ENCODE measurements at places on chromosomes 1 and 21.

GRCh38 chr1:103583887-103584286 is 12.5 kb downstream of the AMY2B start:
- no peak for DNase-seq

DNA sequence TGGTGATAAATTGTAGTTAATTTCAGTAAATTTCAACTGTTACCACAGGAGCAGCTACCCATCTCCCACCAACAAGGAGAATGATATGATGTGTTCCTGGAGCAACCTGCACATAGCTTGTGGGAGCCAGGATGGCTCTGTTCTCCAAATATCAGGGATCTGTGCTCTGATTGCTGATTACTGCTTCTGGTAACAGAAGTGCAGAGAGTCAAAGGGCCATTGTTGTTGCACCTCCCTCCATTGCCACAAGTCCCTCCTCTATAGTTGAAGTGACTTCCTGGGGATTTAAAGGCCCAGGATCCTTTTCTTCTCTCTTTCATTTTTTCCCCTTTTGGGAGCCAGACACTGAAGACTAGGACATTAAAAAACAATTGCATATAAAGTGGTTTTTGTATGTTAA is 51.6 kb upstream of the HPDL start:
- DNase-seq = no peak

GRCh38 chr1:150561254-150561973 is 12.2 kb downstream of the ADAMTSL4 start:
- DNase-seq = no peak

GRCh38 chr1:79422726-79423125 is 416.2 kb upstream of the ADGRL4 start:
- no peak for DNase-seq

DNA sequence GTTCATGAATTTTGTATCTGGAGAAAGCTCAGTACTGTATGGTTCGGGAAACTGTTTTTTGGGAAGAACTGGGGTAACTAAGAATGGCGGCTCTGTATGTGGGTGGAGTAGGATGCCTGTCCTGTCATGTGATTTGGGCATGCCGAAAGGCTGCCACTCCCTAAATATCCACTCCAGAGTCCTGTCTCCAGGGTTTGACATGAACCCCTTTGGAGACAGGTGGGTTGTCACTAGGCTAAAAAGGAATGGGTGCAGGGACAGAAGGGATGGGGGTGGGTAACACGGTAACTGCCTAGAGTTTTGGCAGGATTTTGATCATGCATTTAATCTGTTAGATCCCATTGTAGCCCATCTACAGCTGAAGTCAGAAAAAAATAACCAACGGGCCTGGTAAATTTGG is 150.1 kb downstream of the KCNJ6 start:
- DNase-seq = no peak

DNA sequence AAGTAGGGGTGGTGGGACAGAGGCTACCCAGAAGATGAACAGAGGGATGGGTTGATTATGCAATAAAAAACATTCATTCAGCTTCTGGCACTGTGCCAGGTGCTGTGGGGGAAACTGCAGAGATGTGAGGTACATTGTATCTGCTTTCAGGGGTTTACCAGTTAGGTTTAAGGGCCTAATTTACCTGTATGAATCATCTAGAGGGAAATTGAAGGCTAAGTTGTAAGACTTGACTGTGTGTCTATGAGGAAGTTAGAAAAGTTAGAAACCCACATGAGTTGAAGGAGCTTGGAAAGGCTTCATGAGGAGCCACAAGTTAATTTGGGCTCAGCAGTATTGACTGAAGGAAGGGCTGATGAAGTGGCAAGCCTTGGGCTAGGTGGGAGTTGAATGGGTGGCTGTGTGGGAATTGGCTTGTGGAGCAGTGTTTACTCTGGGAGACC is 36.7 kb upstream of the APOBEC4 start:
- no peak for DNase-seq

- DNase-seq = no peak
Measured at GRCh38 chr1:39091845-39092645, 65.9 kb downstream of the NDUFS5 start.

- DNase-seq = no peak
Measured at GRCh38 chr1:197638316-197638715, 137.0 kb downstream of the DENND1B start.

GRCh38 chr1:11143907-11144306 is 44.2 kb upstream of the EXOSC10 start:
- no peak for DNase-seq

DNA sequence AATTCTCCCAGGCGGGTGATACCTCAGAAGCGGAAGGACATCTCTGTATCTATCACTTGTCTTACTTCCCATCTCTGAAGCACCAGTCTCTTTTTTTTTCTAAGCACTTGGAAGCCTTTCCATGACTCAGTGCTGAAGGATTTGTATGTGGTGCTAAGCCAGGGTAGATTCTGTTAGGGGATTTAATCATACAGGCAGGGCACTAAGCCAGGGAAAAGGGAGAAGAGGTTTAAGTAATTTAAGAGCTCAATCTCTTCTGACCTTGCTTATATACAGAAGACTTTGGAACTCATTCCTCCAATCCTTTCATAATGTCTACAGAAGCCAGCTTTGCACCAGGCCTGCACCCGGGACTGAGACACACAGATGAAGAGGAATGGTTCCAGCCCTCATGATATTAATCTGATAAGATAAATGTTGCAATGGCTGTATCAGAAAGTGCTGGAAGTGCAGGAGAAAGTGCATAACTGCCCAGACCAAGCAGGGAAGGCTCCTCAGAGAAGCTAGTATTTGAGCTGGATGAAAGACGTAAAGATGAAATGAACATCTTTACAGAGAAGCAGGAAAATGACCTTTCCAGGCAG is 11.0 kb downstream of the FAM163A start:
- no peak for DNase-seq

DNA sequence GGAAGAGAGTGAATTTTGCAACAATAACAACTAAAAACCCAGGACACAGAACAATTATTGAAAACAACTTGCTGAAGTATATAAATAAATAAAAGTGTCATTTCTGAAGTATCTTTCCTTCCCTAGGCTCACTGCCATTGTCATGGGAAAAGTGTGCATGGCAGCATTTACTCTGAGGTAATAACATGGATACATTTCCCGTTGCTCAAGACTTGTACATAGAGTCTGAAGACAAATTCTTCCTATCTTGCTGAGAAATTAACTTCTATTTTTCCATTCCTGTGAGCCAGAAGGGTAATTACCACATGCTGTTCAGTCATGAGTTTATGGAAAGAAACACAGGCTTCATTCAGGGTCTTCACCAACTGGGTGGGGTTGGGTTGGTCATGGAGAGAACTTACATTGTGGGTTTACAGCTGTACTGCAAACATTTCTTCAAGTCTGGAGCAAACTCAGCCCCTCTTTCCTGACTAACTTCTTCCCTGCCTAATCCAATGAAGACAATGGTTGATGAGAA is 32.2 kb downstream of the ST6GALNAC3 start:
- DNase-seq = no peak

GRCh38 chr1:24874056-24874455 is 56.0 kb downstream of the RUNX3 start:
- no peak for DNase-seq

GRCh38 chr1:211623515-211623914 is 44.6 kb upstream of the SLC30A1 start:
- no peak for DNase-seq

GRCh38 chr1:53999920-54000319 is 18.1 kb downstream of the LDLRAD1 start:
- no peak for DNase-seq

GRCh38 chr1:172162236-172162635 is 258.2 kb upstream of the C1orf105 start:
- no peak for DNase-seq

DNA sequence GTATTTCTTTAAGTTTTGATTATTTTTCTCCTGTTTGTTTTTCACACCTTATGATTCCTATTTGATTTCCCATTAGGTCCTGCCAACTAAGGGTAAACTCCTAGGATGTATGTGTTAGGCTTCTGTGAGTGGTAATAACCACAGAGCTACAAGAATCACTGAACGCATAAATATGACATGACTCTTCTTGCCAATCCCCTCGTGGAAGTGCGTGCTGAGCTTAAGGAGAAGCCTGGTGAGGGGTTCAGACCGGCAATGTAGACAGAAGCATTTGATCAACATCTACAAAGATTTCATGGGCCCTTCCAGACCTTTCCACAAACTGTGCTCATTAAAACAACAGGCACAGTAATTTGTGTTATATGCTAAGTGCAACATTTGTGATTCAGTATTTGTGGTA is 273.8 kb upstream of the SNX7 start:
- no peak for DNase-seq

- DNase-seq = no peak
Measured at GRCh38 chr1:227562933-227563323, 428 bp upstream of the ZNF678 start.

- no peak for DNase-seq
Measured at GRCh38 chr1:59747420-59748024, 67.2 kb upstream of the HOOK1 start.

DNA sequence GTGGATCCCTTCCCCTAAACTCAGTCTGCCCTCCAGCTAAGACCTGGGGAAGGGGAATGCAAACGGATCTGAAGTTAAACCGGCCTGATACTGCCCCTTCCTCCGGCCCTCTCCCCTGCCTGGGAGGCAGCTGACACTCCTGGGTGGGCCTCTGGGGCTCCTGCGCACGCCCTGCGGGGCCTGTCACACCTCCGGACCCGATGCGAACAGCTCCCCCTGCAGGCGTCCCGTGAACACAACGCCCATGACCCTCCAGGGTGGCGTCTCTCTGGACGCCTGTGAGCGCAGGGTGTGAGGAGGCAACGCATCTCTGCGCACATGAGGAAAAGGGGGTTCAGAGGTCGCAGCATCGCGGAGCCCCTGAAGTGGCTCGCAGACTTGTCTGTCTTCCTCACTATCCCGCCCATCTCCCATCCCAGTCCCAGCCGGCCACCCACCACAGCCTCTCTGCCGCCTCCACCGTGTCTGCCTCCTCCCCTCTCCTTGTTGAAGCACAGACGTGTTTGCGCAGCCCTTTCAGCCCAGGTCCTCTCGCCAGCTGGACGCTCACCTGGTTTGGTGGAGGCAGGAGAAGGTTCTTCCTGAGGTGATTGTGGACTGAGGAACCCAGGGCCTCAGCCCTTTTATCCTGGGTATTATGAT is 421 bp upstream of the LCE3A start:
- DNase-seq = no peak

- no peak for DNase-seq
Measured at GRCh38 chr1:210244746-210245367, 12.3 kb downstream of the SERTAD4 start.

- DNase-seq = no peak
Measured at GRCh38 chr1:77018311-77018710, 151.0 kb downstream of the ST6GALNAC5 start.

GRCh38 chr21:35645991-35646390 is 414.3 kb downstream of the SETD4 start:
- no peak for DNase-seq

DNA sequence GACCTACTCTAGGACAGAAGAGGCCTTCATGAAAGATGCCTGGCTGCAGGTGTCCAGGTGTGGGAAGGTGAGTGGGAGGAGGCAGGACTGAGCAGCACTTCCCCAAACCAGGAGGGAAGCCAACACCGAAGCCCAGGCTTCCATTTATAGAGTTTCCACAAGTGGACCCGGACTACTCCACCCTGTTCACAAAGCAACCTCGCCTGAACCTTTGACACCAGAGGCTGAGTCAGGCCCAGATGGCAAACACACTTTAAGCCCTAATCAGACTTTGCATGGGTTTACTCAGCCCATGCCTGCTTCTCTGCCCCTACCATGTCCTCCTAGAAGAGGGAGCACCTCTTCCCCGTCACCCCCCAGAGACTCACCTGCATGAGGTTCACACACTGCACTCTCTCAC is 14.0 kb downstream of the PRR9 start:
- no peak for DNase-seq

DNA sequence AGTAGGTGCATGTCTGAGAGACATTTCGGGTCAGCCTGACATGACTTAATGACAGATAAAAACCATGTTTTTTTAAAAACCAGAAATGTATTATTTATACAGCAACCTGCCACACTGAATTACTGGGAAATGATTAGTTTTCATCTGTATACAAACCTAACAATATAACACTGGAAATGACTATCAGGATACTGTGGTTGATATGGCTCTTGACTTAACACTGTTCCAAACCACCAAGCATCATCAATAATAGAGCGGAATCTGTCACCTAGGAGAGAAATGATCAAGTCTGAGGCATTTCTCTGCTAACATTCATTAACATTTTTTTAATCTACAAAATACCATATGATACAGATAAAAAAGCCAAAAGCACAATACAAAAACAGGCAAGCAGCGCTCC is 41.7 kb upstream of the PSMG1 start:
- DNase-seq = no peak

- DNase-seq = no peak
Measured at GRCh38 chr1:195876792-195877191, 731.4 kb downstream of the KCNT2 start.

DNA sequence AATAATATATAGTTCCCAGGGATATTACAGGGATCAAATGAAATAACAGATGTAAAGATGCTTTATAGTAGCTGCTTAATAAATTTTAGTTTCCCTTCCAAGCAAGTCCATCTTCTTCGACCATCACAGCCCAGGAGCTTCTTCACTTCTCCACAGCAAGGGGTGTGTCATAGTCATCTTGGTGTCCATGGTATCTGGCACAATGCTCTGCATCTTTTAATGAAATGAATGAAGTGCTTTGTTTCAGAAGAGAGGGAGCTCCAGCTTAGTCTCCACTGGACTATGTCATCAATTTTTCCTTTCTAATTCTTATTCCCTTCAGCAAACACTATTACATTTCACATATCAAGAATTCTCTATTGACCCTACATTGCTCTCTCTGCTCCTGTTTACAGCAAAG is 4.9 kb upstream of the MACF1 start:
- DNase-seq = no peak

Data from iPS DF 6.9 (cell line).